ENCODE measurements at places on chromosomes 13 and 19.

DNA sequence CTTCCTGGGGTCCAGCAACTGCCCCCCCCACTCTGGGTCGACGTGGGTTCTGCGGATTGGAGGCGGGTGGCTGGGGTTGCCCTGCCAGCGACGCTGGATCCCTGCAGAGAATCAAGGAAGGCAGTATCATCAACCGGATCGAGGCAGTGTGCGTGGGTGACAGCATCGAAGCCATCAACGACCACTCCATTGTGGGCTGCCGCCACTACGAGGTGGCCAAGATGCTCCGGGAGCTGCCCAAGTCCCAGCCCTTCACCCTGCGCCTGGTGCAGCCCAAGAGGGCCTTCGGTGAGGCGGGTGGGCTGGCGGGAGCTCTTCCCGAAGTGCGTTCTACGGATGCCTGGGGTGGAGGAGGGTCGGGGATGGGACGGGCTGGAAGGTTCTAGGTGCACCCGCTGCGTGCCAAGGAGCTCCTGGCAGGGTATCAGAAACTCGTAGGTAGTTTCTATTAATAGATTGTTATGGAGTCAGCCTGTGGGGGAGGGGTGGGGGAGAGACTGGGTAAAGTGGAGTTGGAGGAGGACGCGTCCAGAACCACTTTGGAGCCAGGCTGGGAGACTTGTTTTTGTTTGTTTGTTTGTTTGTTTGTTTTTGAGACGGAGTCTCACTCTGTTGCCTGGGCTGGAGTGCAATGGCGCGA, 1.5 kb downstream of the GIPC3 start:
- DNase-seq, result no peak

DNA sequence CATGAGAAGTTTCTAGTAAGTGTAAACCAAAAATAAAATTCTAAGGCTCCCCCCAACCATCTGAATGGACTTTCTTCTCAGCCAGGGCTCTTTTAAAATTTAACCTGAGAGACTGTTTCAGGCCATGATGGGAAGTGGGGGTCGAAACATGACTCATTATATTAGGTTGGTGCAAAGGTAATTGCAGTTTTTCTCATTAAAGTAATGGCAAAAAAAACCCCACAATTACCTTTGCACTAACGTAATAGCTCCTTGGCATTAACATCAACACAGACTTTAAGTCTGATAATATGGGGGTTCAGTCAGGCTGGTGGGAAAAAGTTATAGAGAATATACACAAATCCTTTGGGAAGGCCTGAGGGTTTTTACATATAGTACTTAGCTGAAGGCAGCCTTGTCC, 9.4 kb upstream of the SPART start:
- no peak for DNase-seq

DNA sequence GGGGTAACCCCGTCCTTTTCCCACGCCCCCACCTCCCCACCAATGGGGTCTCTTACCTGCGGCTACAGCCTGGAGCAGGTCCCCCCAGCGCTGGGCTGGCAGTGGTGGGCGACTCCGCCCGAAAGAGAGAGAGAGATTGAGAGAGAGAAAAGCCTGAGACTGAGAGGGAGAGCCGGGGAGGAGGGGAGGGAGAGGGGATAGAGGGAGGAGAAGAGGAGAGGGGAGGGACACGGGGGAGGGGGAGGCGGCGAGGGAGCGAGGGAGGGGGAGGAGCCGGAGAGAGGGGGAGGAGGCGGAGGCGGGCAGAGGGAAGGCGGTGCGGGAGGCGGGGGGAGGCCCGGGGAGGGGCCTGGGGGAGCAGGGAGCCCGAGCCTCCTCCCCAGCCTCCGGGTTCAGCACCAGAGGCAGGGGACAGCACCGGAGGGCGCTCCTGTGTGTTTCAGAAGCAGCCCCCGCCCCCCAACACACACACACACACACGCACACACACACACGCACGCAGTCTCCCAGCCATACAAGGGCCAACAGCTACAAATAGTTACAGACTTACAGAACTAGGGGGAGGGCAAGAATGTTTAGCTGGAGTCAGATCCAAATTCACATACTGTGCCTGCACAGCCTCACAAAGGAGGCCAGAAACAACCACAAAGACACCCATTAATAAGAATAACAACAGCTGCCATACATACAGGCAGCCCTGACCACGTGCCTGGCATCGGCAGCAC, at the start of gene SLC8A2:
TSS of gene SLC8A2 (minus strand) at position 161 of the 725 bp plus-strand sequence. CDS start 5,490 bp downstream, outside the sequence.
- peak; percentile 34 for DNase-seq

- no peak for DNase-seq
These were observed at the start of gene C13orf46 for GRCh38 chr13:113973218-113974164. Gene C13orf46, minus strand, starts transcription at chr13:113974076. Its CDS starts 79 bp downstream, at chr13:113973997.

GRCh38 chr13:98997738-98998641, 20.1 kb upstream of the DOCK9 start:
- DNase-seq, result peak; percentile 12

- DNase-seq, result no peak
These were observed 13.0 kb upstream of the LCP1 start for GRCh38 chr13:46195016-46195415.

DNA sequence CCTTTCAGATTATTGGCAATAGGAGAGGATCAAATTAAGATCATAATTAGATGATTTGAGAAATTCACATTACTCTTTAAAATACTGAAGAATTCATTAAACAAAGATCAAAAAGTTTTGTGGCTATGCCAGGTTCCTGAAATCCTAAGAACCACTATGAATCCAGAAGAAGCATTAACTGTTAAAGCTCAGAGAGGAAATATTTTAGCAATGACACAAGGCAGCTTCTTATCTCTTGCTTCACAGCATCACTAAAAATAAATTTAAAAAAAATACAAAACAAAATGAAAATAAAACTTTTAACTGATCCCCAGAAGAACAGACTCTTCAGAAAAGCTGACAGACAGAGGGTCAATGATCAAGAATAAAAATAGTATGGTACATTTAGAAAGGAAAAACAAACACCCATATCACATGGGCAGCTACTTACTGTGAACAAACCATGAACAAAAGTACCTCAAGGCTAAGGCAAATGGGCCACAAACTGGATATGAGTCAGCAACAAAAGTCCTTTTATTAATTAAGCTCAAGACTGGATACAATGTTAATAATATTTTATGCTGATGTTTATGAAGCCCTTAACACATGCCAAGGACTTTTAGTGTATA, 19.6 kb downstream of the RNF6 start:
- no peak for DNase-seq

GRCh38 chr19:5336195-5336965, 4.2 kb downstream of the PTPRS start:
- DNase-seq, result no peak

- DNase-seq, result peak; percentile 25
These were observed 93.4 kb downstream of the FLT1 start for GRCh38 chr13:28401303-28402056.

GRCh38 chr13:79866436-79866835, 385.5 kb downstream of the NDFIP2 start:
- DNase-seq, result no peak

- no peak for DNase-seq
These were observed 19.3 kb upstream of the FREM2 start for GRCh38 chr13:38667526-38668109.

Measured in activated CD4-positive, alpha-beta T cell treated with anti-CD3 and anti-CD28 coated beads, Interleukin-2, Interleukin-4, amounts not matched to agents 100 ng/mL and 50 ng/mL, durations not matched to agents 16 hours and 8 hours (primary cell).